ENCODE measurements at places on chromosomes 6 and 20. TPM values are rescaled to one million over a fixed set of nuclear protein-coding genes. Genes with fewer than 3 reads are reported as not detected.

OR2J3 gene
- 0.14 TPM for total RNA-seq

GPLD1 gene
- total RNA-seq: 62.0 TPM

DNA sequence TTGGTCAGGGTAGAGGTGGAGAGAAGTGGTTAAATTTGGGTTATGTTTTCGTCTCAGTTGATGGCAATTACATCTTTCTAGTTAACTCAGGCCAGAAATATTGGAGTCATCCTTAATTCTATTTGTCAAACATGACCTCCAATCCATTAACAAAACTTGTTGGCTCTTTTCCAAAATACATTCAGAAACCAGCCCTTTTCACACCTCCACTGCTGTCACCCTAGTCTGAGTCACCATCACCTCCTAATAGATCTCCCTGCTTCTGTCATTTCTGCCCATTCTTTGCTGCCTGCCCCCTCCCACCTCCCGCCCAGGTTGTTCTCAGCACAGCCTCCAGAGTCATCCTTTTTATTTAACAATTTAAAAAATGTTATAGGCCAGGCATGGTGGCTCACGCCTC is 3.0 kb upstream of the ABCF1 start:
- H3K27ac ChIP-seq: no peak overlapping the region
- peaks cover 7% of the 10 kb centered on the region for H3K4me1 ChIP-seq
- no peaks in the 10 kb centered on the region for H3K27me3 ChIP-seq
- no peak for DNase-seq

DNA sequence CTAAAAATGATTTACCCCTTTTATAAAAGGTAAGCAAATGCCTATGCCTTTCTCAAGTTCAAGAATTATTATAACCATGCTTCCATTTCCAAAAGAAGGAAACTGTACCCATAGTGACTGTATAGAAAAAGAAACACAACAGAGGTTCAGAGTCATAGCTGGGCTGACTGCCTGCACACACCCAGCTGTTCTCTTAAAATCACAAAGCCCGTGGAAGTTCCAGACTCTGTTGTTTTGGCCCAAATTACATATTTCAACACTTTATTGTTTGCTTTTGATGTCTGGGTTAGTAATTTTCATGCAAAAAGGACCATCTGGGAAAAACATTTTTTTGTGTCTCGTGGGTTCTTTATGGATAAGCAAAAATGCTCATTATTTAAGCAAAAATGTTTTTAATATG is 99.2 kb downstream of the LCA5 start:
- no peaks in the 10 kb centered on the region for H3K36me3 ChIP-seq
- no peak overlapping the region for H3K27ac ChIP-seq
- no peaks in the 10 kb centered on the region for H3K4me1 ChIP-seq
- DNase-seq: no peak

DNA sequence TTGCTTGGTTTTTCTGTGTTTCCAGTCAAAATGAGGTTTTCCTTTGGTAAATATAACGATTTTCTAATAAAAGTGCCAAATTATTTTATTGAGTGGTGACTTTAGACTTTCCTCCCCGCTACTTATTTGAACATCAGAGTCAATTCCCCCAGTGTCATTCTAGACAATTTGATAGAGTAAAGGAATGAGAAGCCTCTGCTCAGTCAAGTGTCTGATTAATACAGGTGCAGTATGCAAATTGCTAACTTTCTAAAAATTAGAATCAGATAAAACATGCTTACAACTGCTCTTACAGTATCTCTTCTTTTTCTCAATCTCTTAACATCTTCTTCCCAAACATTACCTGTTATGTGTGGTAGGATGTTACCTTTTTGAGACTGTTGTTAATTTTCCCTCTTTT is 148.7 kb downstream of the CD83 start:
- H3K27ac ChIP-seq: no peak overlapping the region
- no peaks in the 10 kb centered on the region for H3K36me3 ChIP-seq
- H3K4me3 ChIP-seq: no peak overlapping the region

GRCh38 chr20:10696650-10697049 is 22.9 kb upstream of the JAG1 start:
- no peak overlapping the region for H3K27ac ChIP-seq
- H3K36me3 ChIP-seq: no peaks in the 10 kb centered on the region
- peak; percentile 42 for DNase-seq
- no peaks in the 10 kb centered on the region for H3K4me1 ChIP-seq
- H3K27me3 ChIP-seq: no peaks in the 10 kb centered on the region

DNA sequence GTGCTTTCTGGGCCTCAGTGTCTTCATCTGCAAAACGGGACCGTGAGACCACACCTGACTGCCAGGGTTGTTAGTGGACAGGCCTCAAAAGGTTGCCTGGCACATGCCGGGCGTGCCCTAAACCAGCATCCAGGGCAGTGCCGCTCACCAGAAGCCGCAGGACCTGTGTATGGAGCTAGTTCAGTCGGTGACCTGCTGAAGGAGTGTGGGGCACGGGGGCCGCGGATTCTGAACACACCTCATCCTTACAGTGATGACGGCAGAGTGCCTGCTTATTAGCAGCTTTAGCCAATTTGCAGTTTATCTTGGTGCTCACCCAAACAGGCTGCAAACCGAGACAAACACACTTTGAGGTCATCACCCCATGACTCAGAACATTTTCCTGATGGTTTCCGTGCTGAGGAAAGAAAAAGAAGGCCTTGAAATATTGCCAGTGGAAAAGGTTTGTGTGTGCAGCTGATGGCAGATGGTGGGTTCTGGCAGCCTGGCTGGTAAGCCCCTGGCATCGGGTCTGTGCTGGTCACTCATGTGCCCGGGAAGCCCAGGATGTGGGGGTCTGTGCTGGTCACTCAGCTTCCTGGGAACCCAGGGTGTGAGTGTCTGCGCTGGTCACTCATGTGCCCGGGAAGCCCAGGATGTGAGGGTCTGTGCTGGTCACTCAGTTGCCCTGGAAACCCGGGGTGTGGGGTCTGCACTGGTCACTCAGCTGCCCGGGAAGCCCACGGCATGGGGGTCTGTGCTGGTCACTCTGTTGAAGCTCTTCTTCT is 153.8 kb downstream of the ERMARD start:
- H3K27ac ChIP-seq: peak overlapping the region; percentile 89
- H3K4me3 ChIP-seq: no peak overlapping the region
- peaks cover 19% of the 10 kb centered on the region for H3K4me1 ChIP-seq
- DNase-seq: no peak
- no peaks in the 10 kb centered on the region for H3K36me3 ChIP-seq
